ENCODE measurements at places on chromosomes 1 and 21.
A peak's percentile ranks its signal among the peaks of the same experiment; 100 is the strongest.

- H3K4me3 ChIP-seq, result peak within 1 kb of the TSS; percentile 72
- no peak within 1 kb of the TSS for H3K27ac ChIP-seq
- H3K36me3 ChIP-seq, result no peaks in the 10 kb centered on the region
- no peak for DNase-seq
- no peaks in the 10 kb centered on the region for H3K4me1 ChIP-seq
- peaks cover 84% of the 10 kb centered on the region for H3K27me3 ChIP-seq
Measured at GRCh38 chr1:109466452-109467300, at the start of gene SYPL2. Gene SYPL2, plus strand, starts transcription at chr1:109466546. Its CDS starts 298 bp downstream, at chr1:109466844.

DNA sequence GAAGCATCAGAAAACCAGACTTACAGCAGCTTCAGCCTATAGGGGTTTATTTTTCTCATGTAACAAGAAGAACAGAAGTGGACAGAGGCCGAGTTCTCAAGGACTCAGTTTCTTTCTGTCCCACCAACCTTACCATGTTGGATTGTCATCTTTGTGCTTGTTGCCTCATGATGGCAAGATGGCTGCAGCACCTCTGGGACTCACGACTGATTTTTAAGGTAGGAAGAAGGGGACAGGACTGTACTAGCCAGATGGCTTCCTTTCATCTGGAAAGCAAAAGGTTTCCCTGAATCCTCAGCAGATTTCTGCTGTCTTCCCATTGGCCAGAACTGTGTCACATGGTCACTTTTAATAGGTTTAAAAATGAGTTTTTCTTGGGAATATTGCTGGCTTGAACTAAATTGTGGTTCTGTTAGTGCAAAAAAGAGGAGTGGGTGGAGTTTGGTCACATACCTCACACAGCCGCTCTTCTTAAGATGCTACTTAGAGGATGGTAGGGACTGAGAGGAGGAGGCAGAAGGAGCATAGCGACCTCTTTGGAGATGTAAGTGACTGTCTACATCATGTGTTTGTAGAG is 48.1 kb upstream of the ENAH start:
- H3K27ac ChIP-seq, result no peak overlapping the region
- no peaks in the 10 kb centered on the region for H3K36me3 ChIP-seq
- DNase-seq, result no peak
- no peak overlapping the region for H3K4me3 ChIP-seq

DNA sequence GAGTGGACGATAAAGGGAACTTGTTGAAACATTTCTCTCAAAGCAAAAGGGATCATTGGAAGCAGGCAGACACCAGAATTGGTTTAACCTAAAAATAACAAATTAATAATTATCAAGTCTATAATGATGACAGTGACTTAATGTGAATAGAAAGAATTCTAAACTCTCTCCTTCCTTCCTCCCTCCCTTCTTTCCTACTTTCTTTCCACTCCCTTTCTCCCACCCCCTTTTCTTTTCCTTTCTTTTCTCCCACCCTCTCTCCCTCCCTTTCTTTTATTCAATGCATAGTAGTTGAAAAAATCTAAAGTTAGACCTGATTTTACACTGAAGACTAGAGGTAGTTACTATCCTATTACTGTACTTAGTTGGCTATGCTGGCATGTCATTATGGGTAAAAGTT is 55.7 kb downstream of the PTPRC start:
- H3K27ac ChIP-seq, result no peak overlapping the region
- peaks cover 81% of the 10 kb centered on the region for H3K4me1 ChIP-seq
- H3K36me3 ChIP-seq, result peaks cover 59% of the 10 kb centered on the region
- no peak for DNase-seq
- H3K27me3 ChIP-seq, result no peaks in the 10 kb centered on the region

DNA sequence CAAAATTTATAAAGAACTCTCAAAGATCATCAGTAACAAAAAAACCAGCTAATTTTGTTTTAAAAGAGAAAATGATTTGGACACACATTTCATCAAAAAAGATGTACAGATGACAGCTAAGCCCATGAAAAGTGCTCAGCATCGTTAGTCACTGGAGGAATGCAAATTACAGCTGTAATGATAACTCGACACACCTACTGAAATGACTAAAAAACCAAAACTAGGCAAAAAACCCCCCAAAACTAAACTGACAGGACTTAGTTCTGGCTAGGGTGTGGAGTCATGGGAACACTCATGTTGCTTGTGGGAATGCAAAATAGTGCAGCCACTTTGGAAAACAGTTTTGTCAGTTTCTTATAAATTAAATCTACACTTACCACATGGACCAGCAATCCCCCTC is 59.5 kb downstream of the CNIH3 start:
- H3K4me1 ChIP-seq, result no peaks in the 10 kb centered on the region
- no peaks in the 10 kb centered on the region for H3K36me3 ChIP-seq
- H3K27me3 ChIP-seq, result peaks cover 4% of the 10 kb centered on the region
- H3K27ac ChIP-seq, result no peak overlapping the region

DNA sequence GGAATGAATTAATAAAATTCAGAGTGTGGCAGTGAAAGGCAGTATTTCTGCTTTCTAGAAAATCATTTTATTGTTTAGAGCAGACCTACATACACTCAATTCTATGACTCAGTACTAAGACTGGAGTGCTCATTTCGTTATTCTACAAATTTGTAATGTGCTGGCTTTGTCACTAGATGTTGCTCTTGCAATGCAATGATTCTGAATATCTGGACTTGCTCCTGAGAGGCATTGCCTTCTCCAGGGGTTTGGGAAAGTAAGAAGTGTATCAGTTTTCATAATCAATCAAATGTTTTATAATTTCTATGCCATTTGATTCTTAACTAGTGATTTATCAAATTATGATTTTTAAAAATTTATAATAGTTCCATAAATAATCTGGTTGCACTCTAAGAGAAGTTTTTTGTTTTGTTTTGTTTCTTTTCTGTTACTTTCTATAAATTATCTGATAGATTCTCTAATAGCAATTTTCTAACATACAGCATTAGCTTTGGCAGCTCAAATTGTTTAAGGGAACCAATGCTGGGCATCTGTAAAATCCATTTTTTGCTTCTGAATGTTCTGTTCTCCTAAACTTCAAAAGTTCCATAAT is 280.5 kb upstream of the SGIP1 start:
- no peak overlapping the region for H3K4me3 ChIP-seq
- no peaks in the 10 kb centered on the region for H3K27me3 ChIP-seq
- peaks cover 68% of the 10 kb centered on the region for H3K4me1 ChIP-seq
- no peak overlapping the region for H3K27ac ChIP-seq
- no peak for DNase-seq

- peaks cover 7% of the 10 kb centered on the region for H3K27me3 ChIP-seq
- H3K27ac ChIP-seq, result no peak overlapping the region
- no peak overlapping the region for H3K4me3 ChIP-seq
- no peaks in the 10 kb centered on the region for H3K36me3 ChIP-seq
- DNase-seq, result no peak
- H3K4me1 ChIP-seq, result no peaks in the 10 kb centered on the region
Measured at GRCh38 chr1:158071138-158071537, 77.7 kb downstream of the KIRREL1 start.

DNA sequence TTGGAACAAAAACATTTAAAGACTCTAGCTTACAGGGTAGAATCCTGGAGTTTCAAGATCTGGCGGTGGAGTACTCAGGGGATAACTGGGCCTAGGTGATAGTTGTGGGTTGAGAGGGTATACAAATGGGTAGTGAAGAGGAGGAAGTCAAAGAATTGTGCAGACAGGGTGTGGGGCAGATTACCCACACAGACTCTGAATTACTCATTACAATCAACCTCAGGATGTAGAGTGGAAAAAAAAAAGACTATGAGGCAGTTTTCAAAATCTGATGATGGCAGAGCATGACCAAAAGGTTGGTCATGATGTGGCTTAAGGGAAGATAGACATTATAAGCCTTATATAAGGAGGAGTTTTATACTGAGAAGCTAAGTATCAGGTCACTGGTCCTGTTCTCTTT is 44.1 kb upstream of the GLIS1 start:
- DNase-seq, result peak; percentile 14
- peaks cover 39% of the 10 kb centered on the region for H3K36me3 ChIP-seq
- peaks cover 31% of the 10 kb centered on the region for H3K4me1 ChIP-seq
- peak overlapping the region; percentile 59 for H3K27ac ChIP-seq
- no peak overlapping the region for H3K4me3 ChIP-seq

- H3K27ac ChIP-seq, result peak overlapping the region; percentile 87
- H3K4me3 ChIP-seq, result peak overlapping the region; percentile 31
- peak; percentile 81 for DNase-seq
Measured at GRCh38 chr1:32992489-32993323, 28.1 kb upstream of the RNF19B start.

Data from activated T-helper 1 cell treated with anti-CD3 and anti-CD28 coated beads, Interleukin-12 subunit alpha, Interleukin-12 subunit beta, Interleukin-2, Interleukin-4 antibody, amounts not matched to agents 30 ng/mL and 10 ng/mL and 1 ng/mL, durations not matched to agents 14 hours and 24 hours and 36 hours (primary cell).